H9 (cell line): ENCODE measurements at places on chromosomes 1 and 21.

DNA sequence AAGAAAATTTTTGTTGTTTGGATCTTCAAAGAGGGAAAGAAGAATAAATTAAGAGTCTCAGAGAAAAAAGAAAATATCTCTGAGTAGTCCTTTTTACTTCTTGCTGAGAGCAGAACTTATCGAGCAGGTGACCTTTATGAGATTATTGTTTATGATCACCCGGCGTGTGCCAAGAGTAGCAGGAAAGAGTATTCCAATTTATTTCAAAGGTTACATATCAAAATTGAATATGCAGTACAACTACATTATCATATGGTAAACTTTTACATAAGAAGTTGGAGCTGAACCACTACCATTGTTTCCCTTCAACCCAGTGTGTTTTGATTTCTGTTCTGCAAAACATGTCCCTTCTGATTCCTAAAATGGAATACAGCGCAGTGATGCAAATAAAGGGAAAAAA is 204.3 kb upstream of the SNX7 start:
- no peak for DNase-seq

DNA sequence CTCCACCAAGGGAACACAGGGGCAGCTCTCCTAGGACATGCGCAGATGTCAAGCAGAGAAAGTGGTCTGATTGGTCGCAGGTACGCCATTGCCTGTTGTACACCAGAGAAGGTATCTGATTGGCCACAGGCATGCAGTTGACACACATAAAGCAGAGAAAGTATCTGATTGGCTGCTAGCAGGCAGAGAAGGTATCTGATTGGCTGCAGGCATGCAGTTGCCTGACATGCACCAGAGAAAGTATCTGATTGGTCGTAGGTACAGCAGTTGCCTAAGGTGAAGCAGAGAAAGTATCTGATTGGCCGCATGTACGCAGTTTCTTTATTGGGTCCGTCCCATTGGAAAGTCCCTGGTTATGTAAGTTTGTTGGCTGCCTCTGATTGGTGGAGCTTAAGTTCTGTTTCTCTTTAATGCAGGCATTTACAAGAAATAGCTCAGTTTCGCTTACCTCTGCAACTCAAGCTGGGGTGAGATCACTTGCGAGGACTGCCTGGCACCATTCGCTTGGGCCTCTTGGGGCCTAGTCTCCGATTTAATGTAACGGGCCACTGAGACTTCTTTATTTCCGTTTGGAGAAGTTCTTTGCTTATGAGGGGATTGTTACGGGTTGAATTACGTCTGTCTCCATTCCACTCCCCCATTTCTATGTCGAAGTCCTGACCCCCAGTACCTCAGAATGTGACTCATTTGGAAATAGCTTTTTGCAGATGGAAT is 74.2 kb downstream of the SIK1 start:
- DNase-seq = no peak

GRCh38 chr1:231279081-231279480 is 38.1 kb downstream of the GNPAT start:
- no peak for DNase-seq

DNA sequence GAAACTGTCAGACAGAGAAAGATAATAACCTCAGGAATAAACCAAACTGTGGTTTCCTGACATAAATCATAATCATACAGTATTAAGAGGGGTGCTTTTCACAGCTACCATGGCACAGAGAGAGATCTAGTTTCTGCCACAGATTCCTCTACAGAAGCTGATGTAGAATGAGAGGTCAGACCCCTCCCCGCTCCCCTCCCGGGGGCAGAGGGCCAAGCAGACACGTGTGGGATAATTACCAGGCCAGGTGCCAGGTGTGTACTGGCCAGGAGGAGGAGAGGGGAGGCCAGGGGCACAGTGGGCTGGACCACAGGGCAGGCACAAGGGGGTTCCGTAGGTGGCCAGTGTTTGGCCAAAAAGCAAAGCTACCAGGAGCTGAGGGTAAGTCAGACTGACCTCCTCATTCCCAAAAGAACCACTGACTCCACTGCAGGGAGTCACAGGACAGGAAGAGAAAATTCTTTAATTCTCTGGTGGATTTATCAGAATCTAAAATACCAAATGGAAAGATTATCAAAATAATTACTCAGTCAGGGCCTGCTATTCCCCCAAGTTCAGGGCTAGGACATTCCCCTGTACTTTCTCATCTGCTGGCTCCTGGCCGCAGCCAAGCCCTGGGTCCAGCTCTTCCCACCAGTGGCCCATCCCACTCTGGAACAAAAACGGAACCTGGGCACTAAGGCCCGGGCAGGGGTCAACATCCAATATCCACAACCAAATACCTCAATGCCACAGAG is 30.0 kb downstream of the C2CD2 start:
- DNase-seq = no peak

DNA sequence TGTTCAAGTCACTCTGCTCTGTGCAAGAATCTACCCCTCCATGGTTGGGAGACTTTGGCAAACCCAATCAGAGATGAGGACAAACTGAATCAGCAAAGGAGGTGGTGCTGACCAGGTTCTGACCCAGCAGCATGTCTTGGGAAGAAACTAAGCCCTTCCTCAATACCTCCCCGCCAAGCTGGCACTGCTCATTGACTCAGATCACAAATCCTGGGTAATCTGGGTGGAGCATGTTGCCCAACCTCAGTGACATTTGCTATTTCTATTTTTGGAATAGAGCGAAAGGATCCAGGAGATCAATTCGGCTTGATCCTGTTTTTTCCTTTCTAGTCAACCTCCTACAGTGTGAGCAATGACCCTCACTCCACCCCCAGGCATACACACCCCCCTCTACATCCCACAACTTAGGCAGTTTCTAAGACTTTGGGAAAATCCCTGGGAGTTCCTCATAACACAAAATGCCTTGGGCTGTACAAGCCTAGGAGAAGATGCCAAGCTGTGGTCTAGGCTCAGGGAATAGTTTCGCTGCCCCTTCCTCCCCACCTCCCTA is 166.8 kb upstream of the KCNJ6 start:
- no peak for DNase-seq

- DNase-seq = no peak
These were observed 23.2 kb downstream of the TRIT1 start for GRCh38 chr1:39859859-39860812.

DNA sequence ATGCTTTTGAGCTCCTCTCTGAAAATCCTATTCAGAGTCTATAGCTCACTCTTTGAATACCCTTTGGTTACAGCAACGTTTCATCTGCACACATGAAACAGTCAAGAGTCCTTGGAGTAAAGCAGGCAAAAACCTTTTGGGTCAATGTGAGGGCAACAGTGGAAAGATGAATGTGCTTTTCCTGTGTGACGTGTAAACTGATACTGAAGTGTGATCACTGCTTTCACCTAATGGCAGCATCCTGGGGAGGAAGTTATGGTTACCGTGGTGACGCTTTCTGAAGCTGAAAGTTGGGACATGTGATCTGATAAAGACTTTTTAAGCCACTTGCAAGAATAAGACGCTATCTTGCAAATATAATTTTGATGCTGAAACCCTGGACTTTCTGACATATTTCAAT is 160.0 kb downstream of the SEC16B start:
- no peak for DNase-seq

- DNase-seq = no peak
These were observed 719.5 kb upstream of the TMPRSS15 start for GRCh38 chr21:19123053-19123452.

DNA sequence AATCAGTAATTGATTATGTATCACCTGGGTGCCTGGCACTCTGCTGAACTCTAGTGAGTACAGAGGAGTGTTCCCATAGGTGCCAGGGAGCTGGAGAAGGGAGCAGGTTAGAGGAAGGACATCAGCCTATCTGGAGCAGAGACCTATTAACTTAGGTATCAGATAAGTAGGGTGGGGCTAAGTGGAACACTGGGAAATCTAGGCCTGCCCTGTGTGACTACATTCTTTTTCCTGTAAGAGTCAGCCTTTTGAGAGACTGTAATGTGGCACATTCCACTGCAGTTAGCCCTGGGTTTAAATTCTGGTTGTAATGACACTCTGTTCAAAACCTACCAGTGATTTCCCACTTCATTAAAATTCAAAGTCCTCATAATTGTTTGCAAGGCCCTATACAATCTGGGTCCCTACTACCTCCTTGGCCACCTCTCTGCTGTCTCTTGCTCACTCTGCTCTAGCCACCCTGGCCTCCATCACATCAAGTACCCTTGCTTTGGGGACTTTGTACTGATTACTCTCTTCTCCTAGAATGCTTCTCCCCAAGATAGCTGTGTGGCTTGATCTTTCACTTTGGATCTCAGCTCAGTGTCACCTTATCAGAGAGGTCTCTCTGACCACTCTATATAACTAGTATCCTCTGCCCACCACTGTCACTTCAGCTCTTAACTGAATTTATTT is 12.9 kb downstream of the STX12 start:
- no peak for DNase-seq

DNA sequence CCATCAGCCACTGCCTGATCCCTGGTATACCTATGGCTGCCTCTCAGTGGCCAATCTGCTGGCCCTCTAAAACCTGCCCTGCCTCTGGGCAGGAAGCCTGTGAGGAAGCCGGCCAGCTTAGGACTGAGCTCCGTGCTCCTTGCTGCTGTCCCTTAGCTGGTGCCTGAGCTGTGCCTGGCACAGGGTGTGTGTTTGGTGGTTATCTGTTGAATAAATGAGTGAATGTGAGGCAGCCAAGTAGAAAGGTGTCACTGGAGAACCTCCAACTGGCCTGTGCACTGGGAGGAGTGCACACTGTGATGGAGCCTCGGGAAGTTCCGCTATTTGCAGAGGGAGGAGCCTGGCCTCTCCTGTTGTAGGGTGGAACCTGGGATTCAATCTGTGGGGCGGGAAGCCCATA is 63.4 kb upstream of the STUM start:
- DNase-seq = no peak

DNA sequence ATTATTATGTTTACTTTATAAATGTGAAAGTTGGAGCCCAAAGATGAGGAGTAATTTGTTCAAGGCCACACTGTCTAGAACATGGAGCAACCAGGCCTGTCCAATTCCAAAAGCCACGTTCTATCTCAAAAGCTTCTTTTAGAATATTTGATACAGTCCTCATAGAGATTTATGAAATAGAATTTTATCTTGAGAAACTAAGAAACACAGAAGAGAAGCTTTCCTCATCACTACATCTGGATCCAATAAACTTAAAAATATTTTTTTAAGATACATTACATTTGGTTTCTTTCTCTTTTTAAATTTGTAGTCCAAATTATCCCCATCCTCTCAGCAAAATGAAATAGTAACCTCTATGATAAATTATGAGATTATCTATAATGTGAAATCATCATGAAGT is 58.9 kb downstream of the DDAH1 start:
- no peak for DNase-seq

DNA sequence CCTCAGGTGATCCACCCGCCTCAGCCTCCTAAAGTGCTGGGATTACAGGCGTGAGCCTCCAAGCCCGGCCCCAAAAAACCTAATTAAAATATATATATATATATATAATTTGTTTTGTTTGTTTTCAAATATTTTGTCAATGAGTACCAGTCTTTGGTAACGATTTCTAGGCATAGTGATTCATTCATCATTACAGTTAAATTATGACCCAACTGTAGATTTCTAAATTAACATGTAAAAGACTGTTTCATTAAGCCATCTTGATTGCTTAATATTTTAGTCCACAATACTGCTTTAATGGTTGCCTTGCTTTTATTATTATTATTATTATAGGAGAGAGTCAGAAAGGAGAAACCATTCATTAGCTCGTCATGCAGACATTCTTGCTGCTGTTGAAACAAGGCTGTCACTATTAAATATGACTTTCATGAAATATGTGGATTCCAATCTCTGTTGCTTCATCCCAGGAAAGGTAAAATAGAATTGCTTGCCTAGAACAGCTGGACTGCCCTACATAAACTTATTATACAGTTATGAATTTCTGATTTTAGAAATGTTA is 19.9 kb downstream of the FBXO28 start:
- DNase-seq = no peak

GRCh38 chr1:227917081-227917950 is 30.4 kb downstream of the WNT9A start:
- DNase-seq = no peak

DNA sequence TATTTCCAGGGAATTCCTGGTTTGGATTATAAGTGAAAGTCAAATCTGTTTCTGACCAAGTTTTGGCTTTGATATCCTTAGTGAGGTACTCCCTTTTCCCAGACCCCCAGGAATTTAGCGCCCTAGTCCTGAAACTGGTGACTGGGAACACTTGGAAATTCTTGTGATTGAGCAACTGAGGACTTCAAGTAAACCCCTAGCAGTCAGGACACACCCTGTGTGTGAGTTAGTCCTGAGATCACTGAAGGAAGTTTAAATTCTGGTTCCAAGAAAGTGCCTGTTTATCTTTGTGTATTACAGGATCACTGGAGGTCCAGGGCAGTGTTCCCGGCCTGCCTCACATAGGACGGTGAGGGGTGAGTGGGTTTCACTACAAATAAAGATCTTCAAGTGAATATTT is 95.1 kb upstream of the F3 start:
- no peak for DNase-seq

- no peak for DNase-seq
These were observed 9.2 kb downstream of the FBXO28 start for GRCh38 chr1:224123136-224123535.

DNA sequence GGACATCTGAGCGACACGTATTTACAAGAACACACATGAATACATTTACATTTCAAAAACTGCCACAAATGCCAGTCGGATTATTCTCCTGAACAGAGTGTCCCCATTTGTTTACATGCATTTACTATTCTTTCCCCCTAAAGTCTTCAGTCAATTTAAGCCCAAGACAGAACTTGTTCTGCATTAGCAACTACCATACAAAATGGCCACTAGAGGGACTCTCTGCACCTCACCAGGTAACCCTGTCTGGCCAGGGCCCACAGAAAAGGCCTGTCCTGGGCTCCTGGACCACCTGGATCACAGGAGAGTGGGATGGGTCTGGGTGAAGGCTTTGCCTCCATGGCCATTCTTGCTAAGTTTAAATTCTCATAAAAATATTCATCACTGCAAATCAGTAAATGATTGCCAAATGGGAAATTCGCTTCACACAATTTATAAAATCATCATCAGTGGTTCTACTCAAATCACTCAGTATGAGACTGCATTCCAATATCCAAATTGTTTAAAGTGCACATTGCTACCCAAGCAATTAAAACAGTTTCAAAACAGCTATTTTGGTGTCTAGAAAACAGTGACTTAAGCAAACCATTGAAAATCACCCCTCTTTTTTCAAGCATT is 12.5 kb upstream of the GUCA2A start:
- DNase-seq = peak; percentile 71

- DNase-seq = no peak
These were observed 42.7 kb upstream of the LDLRAP1 start for GRCh38 chr1:25500694-25501093.
